C1 segment of cervical spinal cord (tissue), 14 donors: ENCODE measurements at places on chromosomes 3 and 15.
A peak's percentile ranks its signal among the peaks of the same experiment; 100 is the strongest.

DNA sequence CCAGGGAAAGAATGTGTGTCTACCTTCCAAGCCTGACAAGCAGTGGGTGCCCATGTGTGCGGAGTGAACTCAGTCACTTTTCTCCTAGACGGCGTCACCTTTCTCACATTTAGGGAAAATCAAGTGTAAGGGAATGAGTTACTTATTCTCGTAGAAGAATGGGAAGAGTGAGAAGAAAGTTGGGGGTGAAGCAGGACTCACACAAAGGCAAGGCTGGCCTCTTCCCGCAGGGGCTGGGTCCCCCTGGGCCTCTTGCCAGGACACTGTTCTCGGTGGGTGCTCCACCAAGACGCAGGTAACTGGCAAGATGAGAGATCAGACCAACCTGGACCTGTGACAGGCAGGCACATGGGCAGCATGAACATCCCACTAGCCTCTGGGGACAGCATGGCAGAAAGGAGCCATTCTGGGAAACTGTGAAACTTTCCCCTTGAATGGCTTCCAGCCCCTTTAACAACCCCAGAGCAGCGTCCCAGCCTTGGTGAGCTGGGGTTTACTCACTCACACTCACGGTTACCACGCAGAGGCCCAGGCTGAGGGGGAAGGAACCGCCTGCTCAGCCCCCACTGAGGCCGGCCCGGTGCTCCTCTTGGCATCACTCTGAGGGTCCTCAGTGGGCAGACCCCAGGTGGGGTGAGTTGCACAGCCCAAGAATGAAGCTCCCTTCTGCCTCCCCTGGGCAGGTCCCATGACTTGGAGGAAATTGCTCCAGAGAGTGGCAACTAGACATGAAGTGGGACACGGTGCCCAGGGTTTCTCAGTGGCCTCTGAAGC lies 15.0 kb upstream of the SRP14 start:
- no peak for DNase-seq

DNA sequence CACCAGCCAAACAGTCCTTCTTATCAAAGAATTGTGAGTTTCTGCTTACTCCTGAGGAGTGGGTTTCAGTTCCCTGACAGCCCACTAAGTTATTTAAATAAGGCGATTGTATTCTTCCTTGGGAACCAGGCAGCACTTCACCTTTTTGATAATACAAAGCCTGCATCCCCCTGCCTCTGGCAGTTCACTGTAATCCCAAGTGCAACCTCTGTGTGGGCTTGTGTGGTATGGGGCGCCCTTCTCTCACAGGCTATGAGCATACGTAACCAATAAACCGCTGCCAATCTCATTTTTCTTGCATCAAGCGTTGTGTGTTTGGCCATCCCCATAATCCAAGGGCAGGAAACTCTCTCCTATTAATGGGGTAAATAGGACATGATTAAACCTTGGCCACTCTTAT lies 1025.6 kb downstream of the NSUN3 start:
- DNase-seq, result no peak

DNA sequence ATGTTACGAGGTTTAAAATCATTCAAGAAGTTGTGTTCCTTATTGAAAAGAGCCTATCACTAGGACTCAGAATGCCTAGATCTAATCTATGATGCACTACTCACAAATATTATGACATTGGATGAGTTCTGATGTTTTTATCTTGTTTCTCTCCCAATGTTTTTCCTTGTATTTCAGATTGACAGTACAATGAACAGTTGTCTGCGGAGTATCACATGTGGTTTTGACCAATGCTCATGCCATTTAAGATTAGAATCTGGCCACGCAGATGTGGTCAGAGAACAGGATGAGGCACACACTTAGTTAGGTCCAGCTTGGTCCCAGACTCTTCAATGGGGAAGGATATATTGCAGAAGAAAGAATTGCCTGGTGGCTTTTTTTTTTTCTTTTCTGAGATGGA lies 25.6 kb upstream of the CCDC50 start:
- DNase-seq, result peak; percentile 5

DNA sequence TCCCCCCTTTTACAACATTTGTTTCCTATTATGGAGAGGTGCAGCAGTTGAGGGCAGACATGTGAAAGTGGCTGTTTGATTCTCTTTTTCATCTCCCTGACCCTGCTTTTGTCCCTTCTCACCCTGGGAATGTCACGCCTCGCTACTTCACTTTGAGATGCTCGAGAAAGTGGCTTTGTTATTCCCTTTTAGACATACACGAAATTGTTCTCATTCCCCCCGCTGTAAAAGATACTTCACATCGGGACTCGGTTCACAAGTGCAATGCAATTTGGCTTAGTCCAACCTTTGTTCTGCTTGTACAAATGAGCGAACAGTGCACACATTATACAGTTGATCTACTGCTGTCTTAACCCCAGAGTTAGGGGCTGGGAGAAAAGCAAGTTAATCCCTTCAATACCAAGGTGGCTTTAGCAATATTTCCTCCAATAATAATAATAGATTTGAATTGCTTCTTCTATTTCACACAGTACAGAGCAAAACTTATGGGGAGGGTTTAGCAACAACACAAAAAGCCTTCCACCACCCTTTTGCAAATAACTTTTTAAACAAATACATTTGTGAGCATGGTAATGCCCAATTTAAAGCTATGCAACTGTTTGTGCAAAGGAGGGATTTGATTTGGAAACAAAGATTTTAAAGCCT lies 5.7 kb upstream of the FOXB1 start:
- DNase-seq, result no peak
